Stimulated activated CD4-positive, alpha-beta T cell treated with anti-CD3 and anti-CD28 coated beads, Interleukin-1b, Interleukin-23, amount 100 ng/mL, for 1 hour (primary cell): ENCODE measurements at places on chromosomes 13 and 19.

- no peak for DNase-seq
These were observed 34.2 kb upstream of the CEBPG start for GRCh38 chr19:33339016-33339984.

DNA sequence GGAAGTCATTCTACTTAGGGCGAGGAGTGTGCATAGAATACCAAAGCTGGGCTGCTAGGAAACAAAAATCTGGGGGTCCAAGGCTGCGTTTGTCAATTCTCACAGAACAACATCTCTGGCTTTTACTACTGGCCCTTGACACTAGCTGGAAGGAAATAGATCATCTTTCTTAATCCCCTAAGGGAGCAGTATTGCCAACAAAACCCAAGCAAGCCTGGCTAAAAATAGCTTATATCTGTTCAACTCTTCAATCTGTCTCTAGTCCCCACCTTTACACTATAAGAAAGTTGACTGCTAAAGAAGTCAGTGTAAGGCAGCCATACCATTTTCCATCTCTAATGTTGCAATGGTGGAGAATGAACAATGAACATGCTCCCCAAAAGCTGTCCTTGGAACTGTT is 107.8 kb upstream of the SPRY2 start:
- no peak for DNase-seq

DNA sequence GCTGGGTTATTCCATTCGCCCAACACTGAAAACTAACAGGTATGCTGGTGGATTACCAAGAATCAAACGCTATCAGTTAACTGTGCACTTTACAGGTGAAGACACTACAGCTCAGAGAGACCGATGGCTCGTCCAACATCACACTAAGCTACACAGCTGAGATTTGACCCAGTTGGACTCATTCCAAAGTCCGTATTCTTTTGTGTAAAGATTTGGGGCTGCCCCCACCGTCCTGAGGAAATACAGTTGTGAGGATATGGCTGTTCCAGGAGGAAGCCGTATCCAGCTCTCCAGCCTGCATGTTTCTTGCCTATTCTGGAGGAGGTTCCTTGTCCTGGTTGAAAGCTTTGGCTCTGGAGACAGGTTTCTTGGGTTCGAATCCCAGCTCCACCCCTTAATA is 4.2 kb downstream of the ZSCAN5A start:
- no peak for DNase-seq

DNA sequence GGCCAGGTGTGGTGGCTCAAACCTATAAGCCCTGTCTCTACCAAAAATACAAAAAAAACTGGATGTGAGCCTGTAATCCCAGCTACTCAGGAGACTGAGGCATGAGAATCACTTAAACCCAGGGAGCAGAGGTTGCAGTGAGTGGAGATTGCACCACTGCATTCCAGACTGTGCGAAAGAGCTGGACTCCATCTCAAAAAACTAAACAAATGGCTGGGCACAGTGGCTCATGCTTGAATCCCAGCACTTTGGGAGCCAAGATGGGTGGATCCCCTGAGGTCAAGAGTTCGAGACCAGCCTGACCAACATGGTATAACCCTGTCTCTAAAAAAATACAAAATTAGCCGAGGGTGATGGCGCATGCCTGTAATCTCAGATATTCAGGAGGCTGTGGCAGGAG is 34.9 kb upstream of the ZNF83 start:
- no peak for DNase-seq

- no peak for DNase-seq
These were observed 6.8 kb downstream of the ADPRHL1 start for GRCh38 chr13:113446488-113446854.

DNA sequence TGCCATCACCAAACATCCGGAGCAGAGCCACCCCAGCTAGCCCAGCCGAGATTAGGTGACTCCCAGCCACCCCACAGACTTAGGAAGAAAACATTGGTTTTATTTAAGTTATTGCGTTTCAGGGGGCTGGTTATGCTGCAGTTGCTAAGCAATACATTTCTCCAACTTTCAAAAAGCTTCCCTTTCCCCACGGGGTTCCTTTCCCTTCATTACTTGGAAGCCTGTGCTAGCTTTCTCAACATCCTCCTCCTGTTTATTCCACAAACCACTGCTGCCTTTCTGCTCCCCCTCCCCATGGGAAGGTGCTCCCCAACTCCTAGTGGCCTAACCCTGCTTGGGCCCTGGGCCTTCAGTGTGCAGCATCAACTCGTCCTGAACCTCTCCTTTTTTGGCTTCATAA is 52.6 kb downstream of the CDADC1 start:
- no peak for DNase-seq

DNA sequence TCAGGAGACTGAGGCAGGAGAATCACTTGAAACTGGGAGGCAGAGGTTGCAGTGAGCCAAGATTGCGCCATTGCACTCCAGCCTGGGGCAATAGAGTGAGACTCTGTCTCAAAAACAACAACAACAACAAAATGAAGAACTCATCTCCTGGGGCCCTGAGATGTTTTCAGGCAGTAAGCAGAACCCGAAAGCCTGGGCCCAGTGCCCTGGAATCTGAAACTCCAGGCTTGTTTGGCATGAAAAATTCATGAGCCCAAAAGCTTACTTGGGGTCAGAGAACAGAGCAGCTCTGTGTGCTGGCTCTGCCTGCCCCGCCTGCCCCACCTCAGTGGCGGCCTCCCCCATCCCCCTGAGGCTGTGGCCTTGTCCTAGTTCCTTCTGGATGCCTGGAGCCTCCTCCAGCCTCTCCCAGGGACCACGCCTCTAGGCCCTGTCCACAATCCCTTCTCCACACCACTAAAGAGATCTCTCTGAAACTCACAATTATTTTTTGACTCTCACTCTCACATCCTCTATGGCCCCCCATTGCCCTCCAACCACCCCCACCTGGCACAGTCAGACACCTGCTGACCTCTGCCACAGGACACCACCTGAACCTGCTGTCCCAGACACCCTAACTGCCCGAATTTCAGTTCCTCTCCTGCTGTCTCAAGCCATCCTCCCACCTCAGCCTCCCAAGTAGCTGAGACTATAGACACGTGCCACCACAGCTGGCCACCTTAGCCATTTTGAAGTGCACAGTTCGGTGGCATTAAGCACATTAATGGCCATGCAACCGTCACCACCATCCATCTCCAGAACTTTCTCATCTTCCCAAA is 6.9 kb upstream of the AP1M2 start:
- no peak for DNase-seq

- DNase-seq = peak; percentile 9
These were observed 12.8 kb upstream of the ZNF682 start for GRCh38 chr19:20051841-20052768.

DNA sequence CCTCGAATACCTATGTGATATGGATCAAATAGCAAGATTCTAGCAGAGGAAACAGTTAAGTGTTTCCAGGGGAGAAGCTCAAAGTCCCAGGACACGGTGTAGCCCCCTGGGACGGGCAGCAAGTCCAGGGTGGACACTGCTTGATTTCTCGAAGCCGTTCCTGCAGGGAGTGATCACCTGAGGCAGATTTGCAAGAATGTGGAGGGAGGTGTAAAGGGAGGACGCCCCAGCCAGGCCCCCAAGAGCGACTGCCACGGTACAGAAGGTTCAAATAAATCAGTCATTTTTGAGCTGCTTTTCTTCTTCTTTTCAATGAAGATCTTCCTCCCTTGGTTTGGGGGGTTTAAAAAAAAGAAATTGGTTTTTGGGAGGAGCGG is 41.4 kb downstream of the KLF2 start:
- no peak for DNase-seq

GRCh38 chr19:8252922-8253589 is 43.9 kb downstream of the CERS4 start:
- peak; percentile 61 for DNase-seq

- DNase-seq = no peak
These were observed 1373.7 kb downstream of the PCDH9 start for GRCh38 chr13:65856431-65856830.

- no peak for DNase-seq
These were observed 346.4 kb downstream of the FGF9 start for GRCh38 chr13:22017226-22017625.

GRCh38 chr19:35353635-35354034 is 4.6 kb upstream of the FFAR3 start:
- DNase-seq = no peak

- DNase-seq = no peak
These were observed 110.1 kb downstream of the SLAIN1 start for GRCh38 chr13:77807431-77808135.

- DNase-seq = no peak
These were observed 12.3 kb upstream of the ZNF180 start for GRCh38 chr19:44512326-44513298.

DNA sequence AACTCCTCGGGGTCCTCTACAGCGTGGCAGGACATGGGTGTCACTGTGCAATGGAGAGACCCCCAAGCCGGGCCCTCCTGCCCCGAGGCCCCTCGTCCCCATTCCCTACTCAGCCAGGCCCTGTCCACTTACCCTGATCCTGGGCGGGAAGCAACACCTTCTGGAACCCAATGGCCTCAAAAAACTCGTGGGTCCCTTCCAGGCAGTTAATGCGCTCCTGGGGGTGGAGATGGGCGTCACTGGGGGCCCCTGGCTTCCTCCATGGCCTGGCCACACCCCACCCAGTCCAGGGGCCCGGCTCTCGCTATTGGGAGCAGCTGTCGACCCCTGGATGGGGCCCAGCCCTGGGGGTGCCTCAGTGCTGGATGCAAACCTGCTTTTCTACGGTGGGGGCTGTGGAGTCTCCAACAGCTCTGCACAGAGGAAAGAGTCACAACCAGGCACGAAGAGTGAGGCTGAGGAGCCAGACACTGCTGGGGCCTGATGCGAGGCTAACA is 10.8 kb downstream of the UBXN6 start:
- DNase-seq = no peak

GRCh38 chr19:5788422-5788821 is 2.5 kb downstream of the DUS3L start:
- DNase-seq = no peak

DNA sequence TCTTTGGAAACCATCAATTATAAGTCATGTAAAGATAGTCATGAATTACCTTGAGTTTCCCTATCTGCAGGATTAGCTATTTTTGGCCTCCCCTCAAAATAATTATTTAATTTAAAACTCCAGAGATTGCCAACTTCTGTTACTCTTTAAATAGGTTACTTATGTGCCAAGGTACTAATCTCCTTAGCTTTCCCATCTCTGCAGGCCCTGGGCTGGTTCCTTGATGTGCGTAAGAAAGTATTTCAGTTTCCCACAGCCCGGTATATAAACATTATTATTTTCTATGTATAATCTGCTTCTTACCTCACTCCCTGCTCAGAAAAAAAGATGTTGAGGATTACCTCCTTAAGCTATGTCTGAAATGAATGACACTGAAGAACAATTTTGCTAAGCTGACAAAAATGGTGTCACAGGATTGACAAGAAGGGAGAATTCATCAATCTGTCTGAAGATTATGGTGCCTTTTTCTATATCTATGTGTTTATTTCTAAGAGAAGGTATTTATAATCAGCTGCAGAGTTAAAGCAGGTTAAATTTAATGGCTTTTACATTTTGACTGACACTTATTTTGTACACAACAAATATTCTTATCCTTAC is 1697.2 kb upstream of the PCDH20 start:
- DNase-seq = no peak

DNA sequence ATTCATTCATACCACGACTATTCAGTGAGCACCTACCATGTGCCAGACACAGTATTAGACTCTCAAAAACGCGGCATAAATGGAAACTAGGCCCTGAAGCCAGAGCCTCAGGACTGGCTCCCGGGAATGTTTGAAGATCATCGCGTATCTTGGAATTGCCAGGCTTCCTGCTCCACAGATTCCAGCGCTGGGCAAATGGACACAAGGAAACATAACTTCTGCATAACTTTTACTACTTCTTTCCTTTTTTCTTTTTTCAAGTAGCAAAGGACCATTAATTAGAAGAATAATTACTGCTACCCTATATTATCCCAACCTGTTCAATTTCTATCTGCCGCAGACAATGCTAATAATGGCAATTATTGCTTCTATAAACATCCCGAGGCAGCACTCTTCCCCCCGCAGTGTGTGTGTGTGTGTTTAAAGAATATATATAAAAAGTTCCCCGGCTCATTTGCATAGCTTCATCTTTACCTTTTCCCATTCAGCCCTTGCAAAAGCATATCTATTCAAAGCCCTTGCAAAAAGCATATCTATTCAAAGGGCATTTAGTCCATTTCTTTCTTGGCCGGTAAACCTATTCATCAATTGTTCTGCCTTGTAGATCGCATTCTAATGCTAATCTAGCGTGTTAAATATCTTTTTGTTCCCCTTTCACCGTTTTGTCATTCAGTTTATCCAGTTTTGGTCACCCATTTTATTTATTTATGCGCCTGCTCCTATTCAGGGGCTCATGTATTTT is 6.1 kb downstream of the SOX21 start:
- no peak for DNase-seq

- no peak for DNase-seq
These were observed 334.8 kb upstream of the OBI1 start for GRCh38 chr13:78993792-78994191.

DNA sequence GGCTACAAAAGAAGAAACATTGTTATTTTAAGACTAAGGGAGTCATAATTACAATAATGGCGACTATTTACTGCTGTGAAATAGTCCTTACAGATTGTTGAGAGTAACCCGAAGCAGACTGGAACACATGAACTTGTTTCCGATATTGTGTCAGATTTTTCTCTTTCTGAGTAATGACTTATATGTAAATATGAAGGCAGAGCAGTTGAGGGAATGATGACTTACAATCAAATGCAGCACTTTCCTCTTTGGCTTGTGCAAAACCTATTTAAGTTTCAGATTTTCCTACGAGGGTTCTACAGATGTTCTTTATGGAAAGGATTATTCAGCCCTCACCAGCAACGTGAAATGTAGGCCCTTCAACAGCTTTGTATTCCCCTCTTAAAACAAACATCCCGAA is 198.6 kb downstream of the RGCC start:
- DNase-seq = no peak

- no peak for DNase-seq
These were observed 62.0 kb upstream of the EDNRB start for GRCh38 chr13:77980592-77980991.

GRCh38 chr13:104854007-104854406 is 1681.5 kb downstream of the EFNB2 start:
- DNase-seq = no peak

GRCh38 chr19:44772959-44773358 is 4.7 kb upstream of the CBLC start:
- no peak for DNase-seq

- DNase-seq = no peak
These were observed 9.6 kb downstream of the DHDH start for GRCh38 chr19:48943081-48943480.
